ENCODE measurements at places on chromosomes 6 and 20.

- peak; percentile 85 for DNase-seq
Observed at GRCh38 chr6:19845266-19846041, 8.3 kb downstream of the ID4 start.

DNA sequence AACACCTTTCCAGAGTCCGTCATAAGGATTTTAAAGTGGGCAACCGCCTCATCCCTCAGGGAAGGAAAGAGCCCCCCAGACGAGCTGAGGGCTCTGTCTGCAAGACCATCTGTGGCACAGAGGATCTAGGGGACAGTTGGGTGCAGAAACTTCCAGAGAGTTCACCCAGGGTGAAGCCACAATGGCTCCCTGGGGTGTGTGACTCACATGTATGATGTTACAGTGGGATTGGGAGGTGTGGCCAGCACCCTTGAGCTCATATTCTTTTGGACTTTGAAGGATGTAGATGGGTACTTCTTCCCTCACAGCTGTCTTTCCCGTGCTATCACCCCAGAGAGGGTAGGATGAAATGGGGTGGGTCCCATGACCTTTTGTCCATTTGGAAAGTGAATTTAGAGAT lies 95.5 kb downstream of the NCR2 start:
- peak; percentile 35 for DNase-seq

GRCh38 chr6:160357088-160357487 lies 8.9 kb downstream of the SLC22A3 start:
- no peak for DNase-seq

- DNase-seq = no peak
Observed at GRCh38 chr6:27532820-27533538, 60.1 kb upstream of the ZNF184 start.

GRCh38 chr6:35919085-35919826 lies 1.6 kb downstream of the SRPK1 start:
- no peak for DNase-seq

DNA sequence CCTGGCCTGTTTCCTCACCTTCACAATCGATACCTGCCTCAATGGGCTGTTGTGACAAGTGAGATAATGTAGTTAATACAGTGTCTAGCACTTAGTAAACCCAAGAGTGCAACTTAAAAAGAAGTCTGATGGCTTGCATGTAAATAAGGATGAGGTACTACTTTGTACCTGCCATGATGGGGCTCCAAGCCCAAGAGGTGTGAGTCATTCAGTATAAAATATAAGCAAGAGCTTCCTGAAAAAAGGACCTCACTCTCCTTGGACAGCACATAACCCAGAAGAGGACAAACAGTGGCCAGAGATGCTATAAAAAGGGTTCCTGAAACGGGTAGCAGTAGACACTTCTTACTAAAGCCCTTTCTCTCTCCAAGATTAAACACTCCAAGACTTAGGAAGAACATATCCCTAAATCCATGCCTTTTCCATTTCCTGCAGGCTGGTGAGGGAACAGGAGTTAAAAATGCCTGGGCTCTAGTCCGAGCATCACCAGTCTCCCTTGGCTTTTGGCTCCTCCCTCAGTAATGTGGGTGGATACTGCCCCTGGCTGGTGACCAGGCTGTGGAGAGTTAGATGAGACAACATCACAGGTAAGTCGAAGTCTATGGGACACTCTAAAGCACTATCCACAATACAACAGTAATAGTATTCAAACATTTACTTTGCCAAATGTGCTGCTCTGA lies 4.3 kb downstream of the UBE2V1 start:
- DNase-seq = no peak

- DNase-seq = no peak
Observed at GRCh38 chr6:71153755-71154325, 134.8 kb upstream of the OGFRL1 start.

DNA sequence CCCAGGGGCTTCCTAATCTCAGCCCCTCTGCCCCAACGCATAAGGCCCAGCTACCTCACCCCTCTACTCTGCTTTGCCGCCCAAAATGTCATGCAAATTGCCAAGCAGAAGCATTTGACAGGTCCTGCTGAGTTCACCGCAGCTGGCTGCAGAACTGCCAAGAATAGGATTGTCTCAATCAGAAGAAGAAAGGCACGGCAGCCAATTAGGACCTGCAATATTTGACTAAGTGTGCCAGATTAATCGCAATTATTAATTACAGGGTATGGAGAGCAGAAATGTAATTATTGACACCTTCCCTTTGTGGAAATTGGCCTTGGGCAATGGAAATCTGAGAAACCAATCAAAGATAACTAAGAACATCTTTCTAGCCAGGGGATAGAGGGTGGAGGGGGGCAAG lies 318.6 kb downstream of the LRFN2 start:
- DNase-seq = no peak

GRCh38 chr6:155454471-155454870 lies 1.2 kb downstream of the NOX3 start:
- DNase-seq = no peak

- DNase-seq = no peak
Observed at GRCh38 chr6:21604081-21604480, 10.5 kb downstream of the SOX4 start.

DNA sequence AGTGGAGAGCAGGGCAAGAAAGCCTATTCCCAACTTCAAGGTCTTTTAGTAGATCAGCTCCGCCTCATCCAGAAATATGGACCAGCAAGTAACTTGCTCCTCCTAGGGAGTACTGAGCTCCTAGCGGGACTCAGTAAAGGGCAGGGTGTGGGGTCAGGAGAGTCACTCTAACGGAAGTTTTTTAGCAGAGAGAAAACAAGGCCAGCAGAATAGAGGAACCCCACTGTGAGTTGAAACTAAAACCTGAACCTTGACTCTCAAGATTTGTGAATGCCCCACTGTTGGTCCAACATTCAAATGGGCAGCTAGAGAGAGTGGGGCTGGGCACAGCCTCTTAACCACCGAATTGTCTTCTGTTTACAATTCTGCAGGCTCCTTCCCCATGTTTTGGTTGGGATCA lies 244.8 kb downstream of the FARS2 start:
- DNase-seq = no peak

DNA sequence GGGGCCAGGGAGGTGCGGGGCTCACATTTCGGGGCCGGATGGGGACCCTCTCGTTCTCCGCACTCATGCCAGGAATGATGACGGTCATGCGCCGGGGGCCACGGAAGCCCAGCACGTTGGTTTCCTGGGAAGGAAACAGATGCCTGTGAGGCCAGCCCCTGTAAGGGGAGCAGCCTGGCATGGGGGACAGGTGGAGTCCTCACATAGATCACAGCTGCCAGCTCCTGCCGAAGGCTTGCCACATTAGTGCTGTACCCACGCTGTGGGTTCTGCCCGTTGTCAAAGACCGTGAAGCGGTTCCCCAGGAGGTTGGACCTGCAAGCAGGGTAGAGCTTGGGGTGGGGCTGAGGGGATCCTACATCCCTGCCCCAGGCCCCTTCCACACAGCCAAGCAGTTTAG lies 6.7 kb upstream of the TEAD3 start:
- no peak for DNase-seq

GRCh38 chr6:56682635-56683034 lies 39.9 kb upstream of the DST start:
- no peak for DNase-seq

DNA sequence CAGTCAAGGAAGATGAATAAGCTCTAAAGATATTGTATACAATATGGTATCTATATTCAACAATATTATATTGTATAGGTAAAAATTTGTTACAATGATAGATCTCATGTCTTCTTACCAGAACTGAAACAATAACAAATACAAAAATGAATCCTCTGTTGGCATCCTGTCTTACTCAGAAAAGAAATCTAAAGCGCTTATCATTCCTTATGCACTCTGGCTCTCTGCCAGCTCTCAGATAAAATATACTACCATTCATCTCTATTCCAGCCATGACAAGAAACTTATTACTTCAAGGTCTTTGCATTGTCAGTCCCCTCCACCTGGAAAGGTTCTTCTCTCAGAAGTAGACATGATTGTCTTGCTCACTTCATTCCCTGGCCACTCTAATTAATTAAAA lies 138.6 kb downstream of the THEMIS start:
- no peak for DNase-seq

- no peak for DNase-seq
Observed at GRCh38 chr20:22385602-22386305, 198.6 kb downstream of the FOXA2 start.

DNA sequence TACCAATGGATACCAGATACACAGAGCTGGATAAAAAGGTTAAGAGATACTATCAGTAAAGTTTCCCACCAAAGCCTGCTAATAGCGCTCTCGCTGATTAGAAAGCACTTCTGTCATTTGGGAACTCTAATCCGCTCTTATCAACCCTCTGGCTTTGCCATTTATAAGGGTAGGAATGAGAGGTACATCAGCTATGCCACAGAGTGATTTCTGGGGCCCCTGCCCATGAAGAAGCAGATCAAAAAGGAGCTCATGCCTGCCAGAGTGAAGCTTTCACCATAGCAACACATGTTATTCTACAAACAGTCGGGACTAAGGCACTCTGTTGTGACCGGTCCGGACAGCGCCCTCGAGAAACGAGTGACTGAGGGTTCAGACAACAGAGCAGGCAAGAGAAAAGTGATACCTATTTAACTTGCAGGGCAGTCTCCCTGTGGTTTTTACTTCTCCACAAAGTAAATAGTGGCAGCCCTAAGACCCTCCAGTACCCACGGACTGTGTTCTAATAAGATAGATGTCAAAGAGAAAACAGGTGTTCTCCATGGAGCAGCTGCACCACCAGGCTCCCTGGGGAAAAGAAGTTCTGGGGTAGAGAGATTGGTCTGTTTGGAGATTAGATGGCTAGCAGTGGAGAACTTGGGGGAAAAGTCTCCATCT lies 5.6 kb downstream of the TRAM2 start:
- no peak for DNase-seq

DNA sequence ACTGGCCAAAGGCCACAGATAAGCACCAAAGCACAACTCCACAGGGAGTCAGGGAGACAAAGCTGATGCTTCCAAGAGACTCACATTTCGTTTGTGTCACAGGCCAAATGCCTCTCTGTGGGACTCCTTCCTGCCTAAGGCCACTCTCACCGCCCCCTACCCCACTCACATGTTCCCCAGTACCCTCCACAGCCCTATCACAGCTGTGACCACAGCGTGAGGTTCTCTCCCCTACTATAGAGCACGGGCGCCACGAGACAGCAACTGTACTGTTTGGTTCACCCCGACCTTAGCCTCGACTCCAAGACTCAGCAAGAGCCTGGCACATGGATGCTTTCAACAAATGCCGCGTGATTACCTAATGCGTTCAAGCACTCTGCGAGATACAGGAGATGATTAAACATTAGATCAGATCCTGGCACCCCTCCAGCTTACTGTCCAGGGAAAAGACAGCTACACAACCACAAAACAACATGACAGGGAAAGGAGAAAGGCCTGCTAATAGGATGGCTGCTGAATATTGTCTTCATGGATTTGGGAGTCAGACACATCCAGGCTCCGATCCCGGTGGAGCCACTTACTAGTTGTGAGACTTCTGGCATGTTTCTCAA lies 105.5 kb downstream of the AGPAT4 start:
- peak; percentile 91 for DNase-seq

- no peak for DNase-seq
Observed at GRCh38 chr6:139778106-139778505, 403.7 kb upstream of the CITED2 start.

DNA sequence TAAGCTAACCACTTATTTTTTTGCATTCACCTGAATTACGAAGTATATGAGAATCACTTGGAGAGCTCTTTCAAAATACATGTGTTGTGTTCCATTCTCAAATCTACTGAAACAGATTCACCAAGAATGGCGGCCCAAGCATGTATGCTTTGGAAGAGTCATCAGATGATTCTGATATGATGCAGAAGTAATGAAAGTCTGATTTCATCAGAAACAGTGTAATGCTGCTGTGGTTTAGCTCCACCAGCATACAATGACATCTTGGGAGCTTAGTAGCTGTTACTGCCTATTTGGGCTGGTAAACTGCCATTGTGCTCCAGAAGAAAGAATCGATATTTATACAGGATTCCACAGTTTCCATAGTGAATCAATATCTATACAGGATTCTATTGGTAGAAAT lies 52.9 kb downstream of the UBR2 start:
- peak; percentile 14 for DNase-seq

GRCh38 chr20:46774943-46775560 lies 65.6 kb downstream of the SLC2A10 start:
- no peak for DNase-seq

GRCh38 chr6:135842618-135843392 lies 8.7 kb upstream of the PDE7B start:
- DNase-seq = no peak

GRCh38 chr6:111430605-111431376 lies 52.2 kb downstream of the REV3L start:
- DNase-seq = no peak

- DNase-seq = no peak
Observed at GRCh38 chr6:28371706-28372451, 22.1 kb downstream of the ZKSCAN3 start.

- DNase-seq = no peak
Observed at GRCh38 chr6:154306696-154307095, 49.9 kb downstream of the IPCEF1 start.

- DNase-seq = no peak
Observed at GRCh38 chr6:151948002-151948743, 140.7 kb downstream of the ESR1 start.

DNA sequence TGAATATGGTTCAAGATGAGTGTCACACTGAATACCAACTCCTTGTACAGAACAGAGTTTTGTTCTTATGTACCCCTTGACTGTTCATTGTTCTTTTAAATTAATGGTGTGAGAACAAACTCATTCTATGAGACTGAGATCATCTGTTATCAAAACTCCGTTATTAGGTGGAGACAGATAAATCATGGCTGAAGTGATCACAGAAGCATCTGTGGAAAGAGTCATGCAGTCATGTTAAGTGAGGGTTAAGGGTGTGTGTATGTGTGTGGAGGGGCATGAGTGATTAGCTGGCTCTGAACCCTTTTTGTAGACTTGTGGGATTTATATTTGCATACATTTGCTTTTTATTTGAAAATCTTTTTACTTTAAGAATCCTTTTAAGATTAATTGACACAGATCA lies 24.7 kb downstream of the ADGRG6 start:
- DNase-seq = no peak

- no peak for DNase-seq
Observed at GRCh38 chr6:160043784-160044183, 74.9 kb downstream of the IGF2R start.

DNA sequence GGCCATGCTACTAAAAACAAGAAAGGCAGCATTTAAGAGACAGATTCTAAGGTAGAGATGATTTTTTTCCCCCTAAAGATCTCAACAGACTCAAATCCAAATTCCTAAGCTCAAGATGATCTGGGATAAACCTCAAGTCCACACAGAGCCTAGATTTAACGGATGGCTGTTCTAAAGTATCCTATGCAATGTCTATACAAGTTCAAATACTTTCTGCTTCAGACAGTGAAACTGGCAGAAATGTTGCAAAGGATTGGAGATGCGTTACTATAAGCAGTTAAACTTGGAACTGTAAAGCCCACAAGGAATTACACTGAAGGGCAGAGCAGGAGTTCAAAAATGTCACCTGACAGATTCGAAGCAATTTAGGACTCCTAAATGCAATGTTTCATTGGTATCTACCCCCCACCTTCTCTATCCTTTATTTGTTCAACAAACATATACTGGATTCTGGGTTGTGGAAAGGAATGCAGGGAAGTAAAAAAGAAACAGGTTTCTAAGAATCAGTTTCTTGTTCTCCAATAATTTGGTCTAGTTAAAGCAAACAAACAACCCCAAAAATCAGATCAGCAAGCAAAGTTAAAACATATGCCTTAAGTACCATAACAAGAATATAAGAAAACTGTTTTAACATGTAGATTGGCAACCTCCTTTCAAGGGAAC lies 1.6 kb downstream of the DNAAF9 start:
- no peak for DNase-seq

Measured in AG09309 (cell line).